Fibroblast of the aortic adventitia (primary cell): ENCODE measurements at places on chromosomes 6 and 20. TPM values are rescaled to one million over a fixed set of nuclear protein-coding genes. Genes with fewer than 3 reads are reported as not detected.

FRK gene
- total RNA-seq, result 2.0 TPM in 2 replicates

MATN4 gene
- total RNA-seq, result not detected in 2 replicates

TINAG gene
- total RNA-seq, result not detected in 2 replicates

HDGFL1 gene
- not detected in 2 replicates for total RNA-seq

OR2J3 gene
- not detected in 2 replicates for total RNA-seq
